HS-27A (cell line): ENCODE measurements at places on chromosomes 6 and 20.

GRCh38 chr20:50744143-50744792 lies 12.9 kb downstream of the PARD6B start:
- no peak for DNase-seq

GRCh38 chr6:54694928-54695532 lies 151.5 kb upstream of the FAM83B start:
- no peak for DNase-seq

GRCh38 chr6:158044525-158044888 lies 62.8 kb downstream of the SYNJ2 start:
- DNase-seq: no peak

- no peak for DNase-seq
Measured at GRCh38 chr6:3349388-3350251, 90.9 kb downstream of the PSMG4 start.

- no peak for DNase-seq
Measured at GRCh38 chr6:146582857-146583256, 15.9 kb upstream of the ADGB start.

DNA sequence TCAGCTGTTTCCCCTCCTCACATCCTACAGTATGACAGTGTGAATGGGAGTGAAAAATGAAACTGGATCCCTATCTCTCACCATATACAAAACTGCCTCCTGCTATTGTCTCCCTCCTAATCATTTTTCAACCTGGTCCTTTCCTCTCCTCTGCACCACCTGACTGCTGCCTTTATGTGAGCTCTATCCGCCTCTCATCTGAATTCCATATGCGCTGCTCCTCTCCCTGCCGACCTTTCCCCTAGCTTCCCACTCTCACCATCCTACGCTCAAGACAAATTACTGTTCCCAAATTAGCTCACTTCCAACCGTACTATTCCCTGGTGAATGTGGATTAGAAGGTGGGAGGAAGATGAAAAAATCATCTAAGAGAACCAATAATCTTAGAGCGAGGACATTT lies 148.4 kb upstream of the FBXL4 start:
- DNase-seq: no peak

DNA sequence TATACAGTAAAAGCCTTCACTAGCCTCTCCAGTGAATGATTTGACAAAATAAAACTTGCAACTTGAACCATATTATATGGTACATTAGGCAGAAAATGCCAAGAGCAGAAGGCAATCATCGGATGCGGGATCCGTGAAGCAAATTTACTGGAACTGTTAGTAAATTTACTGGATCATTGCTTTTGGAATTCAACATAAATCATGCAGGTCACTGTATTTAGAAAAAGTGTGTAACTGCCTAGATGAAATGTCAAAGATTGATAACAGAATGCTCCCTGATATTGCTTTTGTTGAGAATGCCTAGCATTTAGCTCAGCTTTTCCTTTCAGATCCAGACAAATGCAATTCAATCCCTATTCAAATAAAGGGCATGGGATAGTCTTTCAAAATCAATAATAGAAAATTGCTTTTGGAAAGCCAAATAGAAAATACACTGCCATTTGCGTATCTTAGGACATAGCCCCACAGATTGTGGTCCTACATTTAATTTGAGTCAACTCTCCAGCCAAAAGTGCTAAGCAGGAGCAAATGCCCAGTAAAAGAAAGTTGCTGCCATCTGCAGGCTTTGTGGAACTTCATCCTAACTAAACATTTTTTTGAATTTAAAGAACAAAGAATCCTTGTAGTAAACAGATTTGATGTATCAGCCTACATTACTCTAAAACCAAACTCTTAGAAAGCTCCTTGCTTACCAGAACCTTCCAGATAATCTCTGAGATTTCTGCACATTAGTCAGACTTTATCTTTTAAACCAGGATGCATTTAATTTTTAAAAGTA lies 109.5 kb upstream of the HSF2 start:
- no peak for DNase-seq

GRCh38 chr20:63421913-63422312 lies 50.5 kb downstream of the KCNQ2 start:
- no peak for DNase-seq

DNA sequence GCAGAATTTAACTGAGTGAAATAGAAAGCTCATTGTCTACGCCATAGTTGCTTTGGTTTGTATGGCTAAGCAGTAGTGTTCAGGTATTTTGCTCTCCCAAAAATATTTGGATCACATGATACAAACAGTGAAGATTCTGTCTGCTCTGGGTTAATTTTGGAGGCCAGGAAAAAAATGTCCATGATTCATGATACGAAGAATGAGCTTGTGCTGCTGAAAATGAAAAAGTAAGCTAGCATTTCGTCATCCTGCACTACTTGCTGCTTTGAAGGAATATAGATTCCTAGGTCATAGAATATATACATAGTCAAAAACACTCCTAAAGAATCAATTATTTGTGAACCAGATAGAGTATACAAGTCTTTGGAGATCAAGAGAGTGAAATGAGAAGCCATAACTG lies 8.3 kb downstream of the WRNIP1 start:
- DNase-seq: no peak

DNA sequence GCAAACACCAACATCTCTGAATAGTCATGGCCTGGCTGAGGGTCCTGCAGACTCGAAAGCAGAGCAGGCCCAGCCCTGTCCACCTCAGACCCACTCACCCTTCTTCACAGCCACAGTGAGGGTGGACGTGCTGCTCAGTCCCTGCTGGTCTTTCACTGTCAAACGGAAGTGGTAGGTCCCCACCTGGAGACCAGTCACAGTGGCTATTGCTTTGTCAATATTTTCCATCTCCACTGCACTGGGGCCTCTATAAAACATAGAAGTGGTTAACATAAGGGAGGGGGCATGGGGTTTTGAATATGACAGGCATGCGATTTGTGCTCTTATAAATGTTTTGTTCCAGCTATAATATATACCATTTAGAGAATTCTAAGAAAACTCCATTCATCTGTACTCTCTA lies 73.9 kb downstream of the ALDH5A1 start:
- no peak for DNase-seq

GRCh38 chr20:62309947-62310756 lies 7.4 kb downstream of the ADRM1 start:
- DNase-seq: no peak
